GM12891 (cell line): ENCODE measurements at places on chromosomes 1 and 21.

GRCh38 chr1:53557369-53557768 is 98.2 kb downstream of the DMRTB1 start:
- DNase-seq: no peak

DNA sequence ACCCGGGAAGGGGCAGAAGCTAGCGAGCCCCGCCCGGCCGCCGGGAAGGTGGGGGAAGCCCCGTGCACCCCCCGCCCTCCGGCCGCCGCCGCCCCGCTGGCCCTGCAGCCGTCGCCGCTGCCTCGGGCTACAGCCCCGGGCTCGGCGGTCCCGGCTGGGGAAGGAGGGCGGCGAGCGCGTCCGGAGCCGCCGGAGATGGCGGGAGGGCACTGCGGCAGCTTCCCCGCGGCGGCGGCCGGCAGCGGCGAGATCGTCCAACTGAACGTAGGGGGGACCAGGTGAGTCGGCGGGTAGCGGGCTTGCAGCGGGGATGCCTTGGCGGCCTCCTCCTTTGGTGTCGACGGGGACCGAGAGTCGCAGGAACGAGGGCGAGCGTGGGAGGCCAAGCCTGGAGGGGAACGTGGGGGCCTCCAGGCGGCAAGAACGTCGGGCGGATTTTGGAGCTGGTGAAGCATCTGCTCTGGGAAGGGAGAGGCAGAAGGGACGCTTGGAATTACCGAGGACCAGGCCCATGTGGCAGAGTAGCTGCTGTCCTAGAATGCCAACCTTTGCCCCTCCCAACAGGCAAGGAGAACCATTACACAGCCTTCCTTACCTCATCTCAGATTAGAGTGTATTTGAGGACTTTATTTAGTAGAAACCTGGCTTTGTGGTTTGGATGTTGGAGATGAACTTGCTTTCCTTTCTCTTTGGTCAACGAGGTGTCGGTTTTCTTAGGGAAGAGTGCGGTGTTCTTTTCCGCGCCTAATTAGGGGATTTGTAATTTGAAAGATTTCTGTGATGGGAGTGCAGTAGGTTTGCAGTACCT is 591 bp downstream of the KCTD3 start:
- peak; percentile 50 for DNase-seq

DNA sequence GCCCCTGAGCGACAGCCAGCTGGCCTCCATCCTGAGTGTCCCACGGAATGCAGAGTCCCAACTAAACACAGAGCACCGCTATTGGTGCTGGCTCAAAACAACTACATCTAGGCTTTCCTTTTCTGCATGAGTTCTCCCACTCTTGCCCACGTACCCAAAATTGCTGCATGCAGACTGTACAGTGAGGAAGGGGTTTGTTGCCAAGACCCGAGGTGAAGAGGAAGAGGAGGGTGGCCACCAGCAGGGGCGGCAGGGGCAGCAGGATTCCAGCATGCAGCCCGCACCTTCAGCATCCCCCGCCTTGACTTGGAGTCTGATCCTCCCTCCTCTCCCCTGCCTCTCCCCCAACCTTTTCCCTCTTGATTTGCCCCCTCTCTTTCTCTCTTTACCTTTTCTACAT is 8.0 kb downstream of the S100A9 start:
- no peak for DNase-seq

DNA sequence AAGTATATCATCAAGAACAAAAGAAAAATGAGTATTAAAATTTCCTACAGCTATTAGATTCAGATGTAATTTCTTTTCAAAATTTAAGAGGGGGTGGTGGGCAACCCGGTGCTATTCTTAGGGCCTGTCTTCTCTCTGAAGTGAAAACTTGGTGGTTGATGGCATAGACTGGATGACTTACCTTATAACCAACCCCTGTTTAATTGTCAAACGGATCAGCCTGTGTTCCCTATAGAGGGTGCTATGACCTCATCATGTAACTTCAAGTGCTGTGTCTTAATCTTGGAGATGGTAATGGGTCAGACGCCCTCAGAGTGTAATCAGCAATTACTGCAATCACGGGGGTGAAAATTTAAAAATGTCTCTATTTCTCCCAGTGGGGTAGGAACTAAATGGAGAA is 176.2 kb downstream of the PCP4 start:
- DNase-seq: no peak

- peak; percentile 87 for DNase-seq
Measured at GRCh38 chr1:32773018-32773763, 44.0 kb downstream of the YARS1 start.

DNA sequence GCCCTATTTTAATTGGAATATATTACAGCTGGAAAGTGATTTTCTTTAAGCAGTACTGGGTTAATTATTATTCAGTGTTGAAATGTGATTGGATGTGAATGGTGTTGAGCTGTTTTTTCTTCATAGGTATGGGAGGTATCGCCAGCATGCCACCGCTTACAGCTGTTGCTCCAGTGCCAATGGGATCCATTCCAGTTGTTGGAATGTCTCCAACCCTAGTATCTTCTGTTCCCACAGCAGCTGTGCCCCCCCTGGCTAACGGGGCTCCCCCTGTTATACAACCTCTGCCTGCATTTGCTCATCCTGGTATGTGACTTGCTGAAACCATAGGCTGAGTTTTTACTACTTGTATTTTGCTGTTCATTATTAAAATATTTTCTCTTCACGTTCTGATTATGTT is 107.7 kb downstream of the ITSN1 start:
- DNase-seq: no peak

GRCh38 chr21:43021756-43022600 is 47.6 kb downstream of the PKNOX1 start:
- DNase-seq: no peak

GRCh38 chr1:73401666-73402065 is 796.3 kb downstream of the LRRIQ3 start:
- no peak for DNase-seq

DNA sequence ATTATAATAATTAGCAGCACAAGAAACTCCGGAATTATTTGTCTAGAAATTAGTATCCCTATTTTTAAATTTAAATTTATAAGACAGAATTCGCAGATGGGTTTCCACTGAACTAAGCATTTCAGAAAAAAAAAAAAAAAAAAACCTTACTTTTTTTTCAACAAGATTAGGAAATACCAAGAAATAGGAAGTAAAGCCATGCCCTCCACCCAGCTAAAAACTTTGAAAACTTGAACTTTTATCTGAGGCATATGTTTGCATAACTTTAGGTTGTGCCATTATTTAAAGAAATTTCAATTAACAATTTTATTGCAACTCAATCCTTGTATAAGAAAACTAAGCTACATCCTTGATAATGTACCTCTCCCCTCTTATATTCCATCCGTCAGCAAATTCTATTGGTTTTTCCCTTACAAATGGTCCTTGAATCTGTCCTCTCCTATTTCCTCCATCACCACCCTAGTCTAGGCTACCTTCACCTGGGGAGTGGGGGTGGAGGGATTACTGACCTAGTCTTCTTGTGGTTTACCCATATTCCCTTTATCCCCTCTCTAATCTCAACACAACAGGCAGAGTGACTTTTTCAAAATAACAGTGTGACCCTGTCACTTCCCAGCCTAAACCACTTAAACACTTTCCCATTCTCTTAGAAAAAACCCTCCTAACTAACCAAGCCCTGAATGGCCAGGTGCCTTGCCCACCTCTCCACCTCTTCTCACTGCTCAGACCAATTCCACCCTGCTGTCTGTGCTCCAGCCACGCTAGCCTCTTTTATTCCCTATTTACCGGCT is 1.4 kb upstream of the EVI5 start:
- DNase-seq: no peak

- no peak for DNase-seq
Measured at GRCh38 chr1:87867626-87868025, 538.9 kb downstream of the LMO4 start.

- no peak for DNase-seq
Measured at GRCh38 chr1:3807769-3808168, 11.5 kb upstream of the LRRC47 start.

- DNase-seq: no peak
Measured at GRCh38 chr1:61080413-61081143, 1.8 kb upstream of the NFIA start.

DNA sequence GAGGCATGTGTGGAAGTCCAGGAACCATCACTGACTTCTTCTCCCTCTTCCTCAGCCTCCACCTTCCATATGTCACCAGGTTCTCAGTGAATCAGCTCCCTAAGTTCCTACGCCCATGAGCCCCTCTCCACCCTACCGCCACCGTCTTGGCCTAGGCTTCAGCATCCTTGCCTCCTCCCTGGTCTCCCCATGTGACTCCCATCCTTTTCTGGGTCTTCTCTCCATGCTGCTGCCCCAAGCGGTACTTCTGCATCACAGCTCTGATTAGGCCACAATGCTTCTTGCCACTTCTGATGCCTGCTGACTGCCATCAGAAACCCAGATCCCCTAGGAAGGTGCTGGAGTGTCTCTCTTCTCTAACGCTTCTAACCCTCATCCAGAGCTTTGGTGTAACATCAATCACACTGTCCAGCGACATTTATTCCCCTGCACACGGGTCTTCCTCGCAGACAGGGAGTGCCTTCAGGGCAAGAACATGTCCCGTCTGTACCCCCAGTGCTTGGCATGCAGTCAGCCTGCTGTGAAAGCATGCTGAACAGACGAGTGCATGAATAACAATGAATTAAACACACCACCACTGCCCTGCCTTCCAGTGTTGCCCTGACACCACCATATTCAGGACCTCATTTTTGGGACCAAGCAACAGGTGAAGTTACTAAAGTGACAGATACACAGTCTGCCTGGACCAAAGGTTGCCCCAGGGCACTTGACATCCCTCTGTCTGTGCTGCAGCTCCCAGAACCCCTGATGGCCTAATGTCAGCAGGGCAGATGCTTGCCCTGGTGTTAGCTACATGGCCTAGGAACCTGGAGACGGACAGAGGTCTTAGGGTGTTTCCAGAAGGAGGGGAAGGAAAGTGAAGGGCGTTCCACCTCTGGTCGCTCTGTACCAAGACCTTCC is 158.7 kb upstream of the EDN2 start:
- DNase-seq: no peak

- no peak for DNase-seq
Measured at GRCh38 chr1:225435487-225435886, 7.6 kb upstream of the LBR start.

DNA sequence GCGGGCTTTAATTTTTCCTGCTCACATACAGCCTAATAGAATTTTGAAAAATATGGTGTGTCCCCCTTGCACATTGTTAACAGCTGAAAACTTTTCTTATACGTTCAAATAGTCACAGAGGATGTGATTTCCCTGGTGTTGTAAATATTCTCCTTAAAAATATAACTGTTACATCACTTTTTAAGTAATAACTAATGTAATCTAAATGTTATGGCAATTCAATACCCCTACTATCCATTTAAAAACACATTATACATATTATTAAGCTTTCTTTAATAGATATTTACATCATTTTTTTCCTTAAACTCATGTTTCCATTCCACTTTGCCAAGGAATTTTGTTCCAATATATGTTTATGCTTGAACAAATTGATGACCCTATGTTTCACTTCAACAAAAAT is 85.5 kb upstream of the S1PR1 start:
- no peak for DNase-seq

DNA sequence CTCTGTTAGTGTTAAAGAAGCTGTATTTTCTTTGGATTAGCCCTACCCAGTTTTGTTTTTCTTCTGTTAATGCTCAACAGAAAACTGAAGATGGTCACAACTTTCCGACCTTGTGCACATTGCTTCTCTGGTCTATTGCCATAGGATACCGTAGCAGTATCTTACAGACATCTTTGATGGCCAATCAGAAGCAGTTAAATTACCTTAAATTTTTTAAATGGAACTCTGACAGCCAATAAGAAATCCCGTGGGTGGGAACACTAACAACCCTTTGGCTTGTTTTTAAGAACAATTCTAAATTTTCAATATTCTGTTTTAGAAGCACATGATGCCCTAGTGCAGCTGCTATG is 17.2 kb downstream of the NFYC start:
- DNase-seq: peak; percentile 20

- DNase-seq: no peak
Measured at GRCh38 chr21:15058854-15059263, 5.9 kb downstream of the NRIP1 start.

DNA sequence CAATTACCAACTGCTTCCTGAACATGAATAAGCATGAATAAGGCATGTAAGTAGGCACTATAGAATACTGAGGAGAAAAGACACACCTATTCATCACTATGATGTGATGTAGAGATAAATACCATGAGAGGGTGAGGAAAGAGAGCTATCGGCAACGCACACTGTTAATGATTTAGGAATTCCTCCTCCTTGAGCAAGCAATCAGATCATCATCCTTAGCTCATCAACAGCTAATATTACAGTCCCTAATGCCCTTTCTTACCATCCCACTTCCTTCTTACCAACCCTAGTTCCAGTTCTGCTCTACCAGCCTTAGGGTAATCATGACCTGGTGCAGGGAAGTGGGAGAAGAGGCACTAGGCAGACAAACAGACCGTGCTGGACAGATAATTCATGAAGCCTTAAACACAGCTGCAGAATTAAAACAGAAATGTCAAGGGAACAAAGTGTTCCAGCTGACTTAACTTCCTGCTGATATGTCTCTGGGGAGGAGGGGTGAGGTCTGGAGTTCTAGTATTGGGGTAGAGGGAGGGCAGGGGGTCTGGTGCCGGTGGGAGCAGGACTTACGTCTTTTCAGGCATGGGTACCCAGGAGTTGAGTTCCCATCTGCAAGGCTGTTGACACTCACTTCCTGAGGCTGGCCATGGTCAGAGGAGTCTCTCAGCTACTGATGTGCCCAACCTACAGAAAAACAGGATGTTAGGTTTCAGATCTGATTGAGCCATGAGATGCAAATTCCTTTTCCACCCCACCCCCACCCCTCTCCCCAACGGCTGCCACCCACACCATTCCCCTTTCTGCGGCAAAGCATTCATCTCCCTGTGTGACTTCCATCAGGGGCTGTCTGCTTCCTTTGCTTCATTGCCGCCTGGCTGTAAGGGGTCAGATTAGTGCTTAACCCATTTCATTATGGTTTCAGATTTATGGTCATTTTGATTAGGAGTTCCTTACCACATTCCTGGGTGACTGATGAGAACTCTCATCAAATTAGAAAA is 12.6 kb upstream of the RCSD1 start:
- DNase-seq: no peak

DNA sequence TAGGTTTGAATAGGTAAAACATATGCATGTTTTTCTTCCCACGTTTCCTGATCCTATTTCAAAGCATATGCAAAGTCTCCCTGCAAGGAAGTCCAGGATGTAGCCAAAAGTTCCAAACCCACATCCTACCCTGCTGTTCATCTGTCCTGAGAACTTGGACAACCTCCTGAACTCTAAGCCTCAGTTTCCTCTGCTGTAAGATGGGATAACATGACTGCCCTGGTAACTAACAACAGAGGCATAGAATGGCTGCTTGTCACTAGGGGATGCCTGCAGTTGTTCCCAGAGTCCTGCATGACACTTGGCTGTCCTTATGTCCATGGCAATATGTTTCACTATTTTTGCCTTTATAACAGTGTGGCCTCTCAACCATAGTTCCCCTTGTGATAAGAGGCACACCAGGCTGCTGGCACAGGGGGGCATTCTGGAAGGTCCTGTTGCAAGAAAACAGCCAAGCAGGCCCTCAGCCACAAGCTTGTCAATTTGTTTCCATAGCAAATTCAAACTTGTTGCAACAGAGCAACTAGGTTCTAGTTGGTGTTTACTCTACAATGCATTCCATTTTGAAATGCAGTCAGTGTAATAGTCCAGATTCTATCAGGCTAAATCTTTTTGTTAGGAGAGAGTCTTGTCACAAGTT is 1.5 kb upstream of the HDGF start:
- no peak for DNase-seq

GRCh38 chr1:30728832-30729638 is 5.7 kb upstream of the MATN1 start:
- no peak for DNase-seq

GRCh38 chr1:83905315-83905907 is 93.5 kb downstream of the TTLL7 start:
- DNase-seq: peak; percentile 1

- no peak for DNase-seq
Measured at GRCh38 chr21:27333096-27333495, 366.2 kb upstream of the ADAMTS5 start.

- DNase-seq: no peak
Measured at GRCh38 chr1:151266821-151267220, 12.3 kb downstream of the PSMD4 start.
